Mammary epithelial cell (primary cell): ENCODE measurements at places on chromosomes 2 and 18. TPM values are rescaled to one million over a fixed set of nuclear protein-coding genes. Genes with fewer than 3 reads are reported as not detected.

DNA sequence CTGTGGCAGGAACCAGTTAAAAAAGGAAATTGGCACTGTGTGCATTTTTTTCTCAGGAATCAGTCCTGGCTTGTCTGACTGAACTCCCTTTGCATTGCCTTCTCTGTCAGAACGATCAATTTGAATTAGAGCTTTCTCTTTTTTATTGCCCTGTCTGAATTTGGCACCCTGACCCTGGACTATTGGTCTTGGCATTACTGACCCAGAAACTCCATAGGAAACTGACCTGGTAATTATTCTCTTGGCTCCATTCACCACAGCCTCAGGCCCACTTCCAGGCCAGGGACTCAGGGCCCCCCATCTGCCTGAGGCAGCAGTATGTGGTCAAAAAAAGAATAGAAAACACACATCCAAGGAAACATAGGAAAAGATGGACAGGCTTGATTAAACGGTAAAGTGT lies 32.0 kb upstream of the CCDC88A start:
- DNase-seq: peak; percentile 9

DNA sequence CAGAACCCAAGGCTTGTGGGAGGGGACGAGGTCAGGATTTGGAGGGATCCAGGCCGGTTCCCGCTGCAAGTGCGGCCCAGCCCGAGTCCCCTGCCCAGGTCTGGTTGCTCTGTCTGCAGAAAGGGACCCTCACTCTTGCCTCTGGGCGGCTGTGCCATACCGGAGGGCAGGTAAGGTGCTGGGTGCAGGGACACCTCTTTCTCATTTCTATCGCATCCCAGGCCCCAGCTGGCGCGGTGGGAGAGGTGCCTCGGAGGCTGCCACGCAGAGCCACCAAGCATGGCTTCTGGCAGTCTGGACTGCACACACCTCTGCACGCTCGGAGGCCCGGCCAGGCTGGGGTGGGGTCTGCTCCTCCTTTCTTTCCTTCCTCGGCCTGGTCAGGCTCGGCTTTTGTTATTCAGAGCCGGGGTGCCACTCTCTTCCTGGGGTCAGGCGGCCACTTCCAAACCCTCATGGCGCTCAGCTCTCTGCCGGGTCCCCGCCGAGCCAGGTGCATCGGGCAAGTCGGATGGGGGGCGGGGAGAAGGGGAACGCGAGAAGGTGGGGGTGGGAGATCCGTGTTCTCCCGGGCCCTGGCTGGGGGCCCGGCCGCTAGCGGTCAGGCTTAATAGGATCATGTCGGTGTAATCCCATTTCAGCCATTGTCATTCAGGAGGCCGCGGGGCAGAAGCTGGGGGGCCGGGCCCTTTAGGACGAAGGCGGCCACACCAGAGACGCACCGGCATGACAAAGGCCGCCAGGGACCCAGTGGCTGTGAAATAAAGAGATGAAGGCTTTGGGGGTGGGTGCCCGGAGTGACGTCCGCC lies 9.0 kb downstream of the GBX2 start:
- no peak for DNase-seq

DNA sequence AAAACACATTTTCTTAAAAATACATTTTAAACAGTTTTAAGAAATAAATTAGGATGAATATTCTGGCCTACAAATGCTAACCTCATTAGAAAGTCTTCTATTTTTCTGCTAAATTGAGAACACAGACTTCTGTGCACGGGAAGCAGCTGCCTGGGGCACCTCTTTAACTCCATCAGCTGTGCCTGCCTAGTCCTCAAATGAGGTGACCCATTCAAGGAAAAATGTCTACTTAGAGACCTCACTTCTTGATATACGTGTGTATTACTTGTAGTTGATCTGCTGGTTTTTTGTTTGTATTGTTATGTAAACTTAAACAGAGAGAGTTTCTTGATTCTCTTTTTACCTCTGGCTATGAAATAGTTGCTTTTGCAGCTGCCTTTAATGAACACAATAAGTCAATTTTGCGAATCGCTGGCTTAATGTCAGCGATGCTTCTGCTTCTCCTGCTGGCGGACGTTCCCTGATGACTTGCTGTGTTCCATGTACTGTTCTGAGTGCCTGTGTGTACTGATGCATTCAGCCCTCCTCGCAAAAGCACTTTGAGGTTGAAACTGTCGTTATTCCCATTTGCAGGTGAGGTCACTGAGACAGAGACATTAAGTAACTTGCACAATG lies 88.7 kb upstream of the TXNDC2 start:
- no peak for DNase-seq

GRCh38 chr18:44758861-44759631 lies 78.4 kb downstream of the SETBP1 start:
- no peak for DNase-seq

- no peak for DNase-seq
Observed at GRCh38 chr2:219435701-219436100, 1.1 kb downstream of the SPEG start.

DNA sequence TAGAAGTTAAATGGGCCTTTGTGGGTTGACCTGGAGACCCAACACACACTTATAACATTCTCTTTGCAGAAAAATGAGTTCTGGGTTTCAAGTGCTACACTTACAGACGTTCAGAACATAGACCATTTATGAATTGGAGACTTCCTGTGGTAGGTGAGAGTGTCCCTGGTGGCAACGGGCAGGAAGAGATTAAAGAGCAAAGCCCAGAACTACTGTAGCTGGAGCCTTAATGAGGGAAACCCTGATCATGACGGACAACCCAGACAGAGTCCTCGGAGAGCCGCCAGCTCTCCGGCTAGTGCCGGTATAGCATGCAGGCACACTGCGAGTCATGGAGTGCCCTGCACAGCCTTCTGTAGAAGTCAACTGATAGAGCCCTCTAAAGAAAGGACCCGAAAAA lies 44.5 kb upstream of the RMDN2 start:
- no peak for DNase-seq

DNA sequence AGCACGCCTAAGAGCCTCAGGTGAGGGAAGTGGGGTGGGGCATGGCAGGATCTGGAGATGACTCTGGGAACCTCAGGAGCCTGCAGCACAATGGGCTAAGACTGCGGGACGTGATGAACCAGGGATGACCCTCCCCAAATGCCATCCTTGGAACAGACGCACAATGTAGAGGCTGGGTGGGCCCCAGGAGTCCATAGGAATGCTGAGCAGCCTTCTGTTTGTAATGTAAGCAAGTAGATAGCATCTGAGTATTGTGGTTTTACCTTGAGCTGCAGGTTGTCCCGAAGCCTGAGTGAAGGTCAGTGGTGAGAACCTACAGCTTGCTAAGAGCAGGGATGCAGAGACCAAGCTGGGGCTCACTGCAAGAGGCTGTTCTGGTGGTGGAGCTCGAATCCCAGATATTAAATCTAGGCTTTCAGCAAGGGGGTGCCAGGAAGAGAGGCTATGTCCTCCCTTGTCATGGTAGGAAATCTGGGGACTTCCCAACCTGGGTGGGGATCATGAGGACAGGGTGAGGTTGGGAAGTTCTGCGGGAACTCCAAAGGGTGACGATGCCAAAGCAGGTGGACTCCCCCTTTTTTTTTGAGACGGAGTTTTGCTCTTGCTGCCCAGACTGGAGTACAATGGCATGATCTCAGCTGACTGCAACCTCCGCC lies 5.8 kb downstream of the SCTR start:
- no peak for DNase-seq

DNA sequence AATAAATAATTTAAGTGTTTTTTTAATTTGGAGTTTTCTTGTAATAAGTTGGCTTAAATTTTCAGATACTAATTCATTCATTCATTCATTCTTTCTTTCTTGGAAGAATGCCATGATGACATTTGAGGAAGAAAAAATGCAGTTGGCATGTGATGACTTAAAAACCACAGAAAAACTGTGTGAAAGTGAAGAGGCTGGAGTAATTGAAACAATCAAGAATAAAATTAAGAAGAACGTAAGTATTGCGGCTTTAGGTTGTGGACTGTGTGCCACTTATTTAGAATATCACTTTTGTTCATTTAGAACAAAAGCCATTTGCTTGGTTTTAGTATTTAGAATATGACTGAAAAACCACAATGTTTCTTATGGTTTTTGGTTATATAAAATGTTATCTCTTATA lies 51.4 kb downstream of the TTC39C start:
- no peak for DNase-seq

GRCh38 chr2:16291226-16291625 lies 350.9 kb downstream of the MYCN start:
- DNase-seq: no peak

DNA sequence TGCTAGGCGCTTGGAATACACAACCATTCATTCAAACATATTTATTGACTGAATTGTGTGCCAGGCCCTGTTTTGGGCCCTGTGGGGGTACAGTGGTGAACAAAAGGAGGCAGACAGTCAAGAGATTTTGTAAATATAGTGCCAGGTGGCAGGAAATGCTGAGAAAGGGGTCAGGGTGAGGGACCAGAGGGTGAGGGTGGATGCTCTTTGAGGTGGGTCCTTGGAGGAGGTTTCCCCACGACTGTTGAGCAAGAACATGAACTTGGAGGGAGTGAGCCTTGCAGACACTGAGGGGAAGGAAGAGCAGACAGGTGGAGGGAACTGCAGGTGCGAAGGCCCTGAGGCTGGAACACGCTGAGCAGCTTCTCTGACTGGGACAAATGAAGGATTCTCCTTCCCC lies 40.7 kb downstream of the ODC1 start:
- no peak for DNase-seq

DNA sequence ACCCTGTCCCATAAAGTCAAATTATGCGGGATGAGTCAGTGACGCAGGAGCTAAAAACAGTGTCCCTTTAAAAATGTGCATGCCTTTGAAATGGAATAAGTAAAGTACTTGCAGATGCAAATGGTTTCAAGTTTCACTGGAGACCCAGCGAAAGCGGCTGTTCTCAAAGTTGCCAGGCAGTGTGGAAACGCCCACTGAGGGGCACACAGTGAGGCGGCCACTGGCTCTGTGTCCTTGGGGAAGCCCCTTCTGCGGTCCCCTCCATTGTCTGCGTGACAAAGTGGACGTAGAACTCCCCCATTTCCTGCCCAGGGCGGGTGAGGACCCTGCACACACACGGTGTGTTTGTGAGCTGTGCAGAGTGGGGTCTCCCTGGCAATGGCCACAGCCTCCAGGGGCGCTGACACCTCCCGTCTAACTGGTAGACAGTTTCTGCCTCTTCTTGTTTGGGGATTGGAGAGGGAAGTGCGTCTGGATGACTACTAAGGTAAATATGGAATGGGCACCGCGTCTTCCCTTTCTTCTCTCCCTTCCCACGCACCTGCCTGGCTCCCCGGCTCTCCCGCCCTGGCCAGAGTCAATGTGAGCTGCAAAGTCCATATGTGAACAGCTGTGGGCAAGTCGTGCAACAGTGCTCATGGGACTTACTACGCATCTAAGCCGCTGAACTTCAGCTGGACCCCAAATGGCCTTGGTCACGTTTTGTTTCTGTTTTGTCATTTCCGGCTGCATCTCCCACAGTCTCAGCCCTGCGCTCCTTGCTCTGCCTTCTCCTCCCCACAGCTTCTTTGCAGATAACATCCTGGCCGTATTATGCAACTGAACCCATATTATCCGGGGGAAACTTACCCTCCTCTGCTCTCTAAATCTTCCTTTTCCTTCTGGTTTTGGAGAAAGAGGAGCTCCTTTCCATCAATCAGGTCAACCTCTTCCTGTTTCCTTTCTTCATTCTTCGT lies 33.7 kb upstream of the ZNF516 start:
- DNase-seq: peak; percentile 28

- DNase-seq: no peak
Observed at GRCh38 chr2:40367032-40367431, 84.9 kb downstream of the SLC8A1 start.

DNA sequence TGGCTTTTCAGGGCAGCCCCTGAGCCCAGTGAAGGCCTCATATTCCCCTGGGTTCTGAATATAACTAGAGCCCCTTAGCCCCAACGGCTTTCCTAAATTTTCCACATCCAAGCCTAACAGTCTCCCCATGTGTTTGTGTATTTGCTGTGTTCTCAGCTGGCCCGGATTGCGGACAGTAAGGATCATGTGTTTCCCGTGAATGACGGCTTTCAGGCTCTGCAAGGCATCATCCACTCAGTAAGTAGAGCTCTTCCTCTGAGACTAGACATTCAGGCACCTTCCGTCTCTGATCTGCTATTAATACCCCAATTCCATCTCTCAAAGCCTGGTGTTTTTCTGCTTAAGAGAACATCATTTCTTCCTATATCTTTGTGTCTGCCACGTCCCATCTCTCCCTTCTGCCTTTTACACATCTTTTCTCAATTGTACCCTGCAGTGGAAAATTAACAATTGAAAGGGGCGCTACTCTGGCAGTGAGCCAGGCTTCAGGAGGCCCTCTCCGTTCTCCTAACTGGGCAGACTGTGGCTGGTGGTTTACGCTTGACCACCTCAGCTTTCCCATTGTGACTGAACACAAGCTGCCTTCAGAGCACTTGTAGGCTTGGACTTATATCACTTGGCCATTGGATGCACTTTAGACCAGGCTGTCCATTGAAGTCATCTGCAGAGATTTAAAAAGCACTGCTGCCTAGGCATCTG lies 64.4 kb downstream of the ANTXR1 start:
- DNase-seq: no peak

- DNase-seq: no peak
Observed at GRCh38 chr2:106144621-106145331, 49.3 kb downstream of the UXS1 start.

DNA sequence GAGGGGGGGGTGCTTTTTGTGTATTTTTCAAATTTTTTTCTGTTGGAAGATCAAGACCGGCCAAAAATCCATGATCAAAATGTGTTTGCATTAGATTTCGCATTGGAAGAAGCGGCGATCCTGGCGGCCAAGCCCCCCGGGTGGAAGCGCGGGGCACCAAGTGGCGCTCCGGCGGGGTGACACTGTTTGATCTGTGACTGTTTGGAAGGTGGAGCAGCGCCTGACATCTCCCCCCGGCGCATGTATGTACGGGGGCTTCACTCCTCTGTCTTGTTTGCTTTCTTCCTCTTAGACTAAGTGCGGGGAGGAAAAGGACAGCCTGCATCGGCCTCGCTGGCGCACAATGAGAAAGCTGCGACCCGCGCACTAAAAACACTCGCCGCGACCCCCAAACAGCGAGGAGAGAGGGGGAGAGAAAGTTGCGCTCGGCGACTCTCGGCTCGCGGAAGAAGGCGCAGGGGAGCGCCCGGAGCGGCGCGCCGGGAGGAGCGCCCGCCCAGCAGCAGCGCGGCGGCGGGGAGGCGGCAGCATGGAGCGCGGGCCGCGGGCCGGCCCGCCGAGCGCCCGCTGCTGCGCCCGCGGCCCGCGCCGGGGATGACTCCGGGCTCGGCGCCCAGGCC lies 515 bp downstream of the TSHZ1 start:
- peak; percentile 23 for DNase-seq

GRCh38 chr18:377088-377487 lies 109.2 kb upstream of the THOC1 start:
- no peak for DNase-seq

- peak; percentile 63 for DNase-seq
Observed at GRCh38 chr18:9782073-9782857, 74.2 kb downstream of the RAB31 start.

GRCh38 chr2:86645752-86646151 lies 22.1 kb upstream of the RNF103 start:
- no peak for DNase-seq

GRCh38 chr2:127423478-127423843 lies 5.2 kb downstream of the PROC start:
- peak; percentile 64 for DNase-seq

The IL36A gene
- total RNA-seq: not detected in 2 replicates

The COL6A3 gene
- total RNA-seq: 0.05 and 0.14 TPM in 2 replicates

The TRPM8 gene
- total RNA-seq: under 0.01 TPM

The IFT172 gene
- 11.5 TPM for total RNA-seq

The CLEC4F gene
- total RNA-seq: not detected

The BOLL gene
- not detected in 2 replicates for total RNA-seq
